ENCODE measurements at places on chromosomes 13 and 19.

- no peak for DNase-seq
Observed at GRCh38 chr13:108741930-108742329, 112.5 kb downstream of the MYO16 start.

DNA sequence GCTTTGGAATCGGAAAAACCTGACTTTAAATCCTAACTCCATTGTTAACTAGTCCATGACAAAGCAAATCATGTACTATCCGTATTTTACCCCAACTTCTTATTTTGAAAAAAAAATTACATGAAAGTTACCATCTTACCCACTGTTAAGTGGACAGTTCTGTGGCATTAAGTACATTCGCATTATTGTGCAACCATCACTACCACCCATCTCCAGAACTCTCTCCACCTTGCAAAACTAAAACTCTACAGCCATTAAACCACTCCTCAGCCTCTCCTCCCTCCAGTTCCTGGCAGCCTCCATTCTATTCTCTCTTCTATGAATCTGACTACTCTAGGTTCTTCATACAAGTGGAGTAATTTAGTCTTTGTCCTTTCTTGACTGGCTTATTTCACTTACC is 176.5 kb downstream of the USP12 start:
- DNase-seq: no peak

GRCh38 chr19:17526922-17527321 is 15.5 kb downstream of the PGLS start:
- no peak for DNase-seq

- no peak for DNase-seq
Observed at GRCh38 chr13:112203614-112204013, 136.7 kb downstream of the SOX1 start.

- no peak for DNase-seq
Observed at GRCh38 chr13:112998521-112999280, 29.7 kb downstream of the MCF2L start.

GRCh38 chr19:5459360-5459759 is 4.1 kb downstream of the ZNRF4 start:
- DNase-seq: no peak

GRCh38 chr13:49220856-49221589 is 885 bp downstream of the MLNR start:
- no peak for DNase-seq

DNA sequence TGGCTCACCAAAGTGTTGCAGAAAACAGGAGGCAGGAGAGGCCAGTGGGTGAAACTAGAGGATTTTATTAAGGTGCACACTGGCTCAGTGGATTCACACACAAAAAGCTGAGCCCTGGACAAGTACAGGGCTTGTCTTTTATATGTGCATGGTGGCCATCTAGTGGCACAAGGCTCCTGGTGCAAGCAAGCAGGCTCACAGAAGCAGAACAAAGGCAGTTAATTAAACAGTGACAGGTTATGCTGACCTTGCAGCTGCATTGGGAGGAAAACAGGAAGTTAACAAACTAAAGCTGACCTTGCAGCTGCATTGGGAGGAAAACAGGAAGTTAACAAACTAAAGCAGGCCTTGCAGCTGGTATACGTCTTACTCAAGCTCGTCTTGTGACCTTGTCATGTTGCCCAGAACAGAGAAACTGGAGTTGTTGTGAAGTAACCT is 65.3 kb upstream of the ZNF681 start:
- no peak for DNase-seq

GRCh38 chr19:391207-391557 is 17.8 kb downstream of the C2CD4C start:
- DNase-seq: no peak

- no peak for DNase-seq
Observed at GRCh38 chr19:30464162-30464561, 92.0 kb downstream of the ZNF536 start.

- no peak for DNase-seq
Observed at GRCh38 chr13:21730186-21730880, 59.5 kb downstream of the FGF9 start.

DNA sequence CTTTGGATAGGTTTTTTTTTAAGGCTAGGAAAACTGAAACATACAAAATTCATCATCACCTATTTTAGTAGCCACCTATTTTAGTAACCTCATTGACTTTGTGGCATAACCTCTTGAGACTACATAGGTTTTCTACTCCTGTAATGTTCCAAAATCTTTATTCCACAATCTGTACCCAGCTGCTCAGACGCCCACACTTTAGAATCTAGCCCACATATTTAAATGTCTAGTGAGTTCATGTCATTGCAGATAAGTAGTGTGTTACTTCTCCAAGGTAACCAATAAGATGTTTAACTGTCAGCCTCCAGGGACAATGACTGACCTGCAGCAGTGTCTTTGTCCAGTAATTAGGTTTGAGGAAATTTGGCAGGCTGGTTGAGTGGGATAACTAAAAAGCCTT is 330.2 kb downstream of the MZT1 start:
- DNase-seq: no peak

DNA sequence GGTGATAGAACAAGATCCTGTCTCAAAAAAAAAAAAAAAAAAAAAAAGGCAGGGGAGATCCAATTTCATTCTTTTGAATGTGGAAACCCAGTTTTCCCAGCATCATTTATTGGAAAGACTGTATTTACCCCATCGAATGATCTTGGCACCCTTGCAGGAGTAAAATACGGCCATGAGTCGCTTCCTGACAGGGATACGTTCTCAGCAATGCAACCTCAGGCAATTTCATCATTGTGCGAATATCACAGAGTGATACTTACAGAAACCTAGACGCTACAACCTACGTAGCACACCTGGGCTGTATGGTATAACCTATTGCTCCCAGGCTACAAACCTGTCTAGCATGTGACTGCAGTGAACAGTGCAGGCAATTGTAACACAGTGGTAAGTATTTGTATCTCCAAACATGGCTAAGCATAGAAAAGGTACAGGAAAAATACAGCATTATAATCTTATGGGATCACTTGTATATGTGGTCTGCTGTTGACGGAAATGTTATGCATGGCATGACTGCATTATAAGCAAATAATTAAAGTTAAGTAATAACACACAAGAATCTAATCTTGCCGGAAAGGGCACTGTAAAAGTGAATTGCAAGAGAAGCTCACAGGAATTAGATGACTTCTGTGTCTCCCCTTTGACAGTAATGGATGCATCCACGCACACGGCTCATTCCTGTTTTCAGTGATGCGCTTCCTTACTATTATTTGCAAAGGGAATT is 24.1 kb downstream of the RFX2 start:
- DNase-seq: no peak

DNA sequence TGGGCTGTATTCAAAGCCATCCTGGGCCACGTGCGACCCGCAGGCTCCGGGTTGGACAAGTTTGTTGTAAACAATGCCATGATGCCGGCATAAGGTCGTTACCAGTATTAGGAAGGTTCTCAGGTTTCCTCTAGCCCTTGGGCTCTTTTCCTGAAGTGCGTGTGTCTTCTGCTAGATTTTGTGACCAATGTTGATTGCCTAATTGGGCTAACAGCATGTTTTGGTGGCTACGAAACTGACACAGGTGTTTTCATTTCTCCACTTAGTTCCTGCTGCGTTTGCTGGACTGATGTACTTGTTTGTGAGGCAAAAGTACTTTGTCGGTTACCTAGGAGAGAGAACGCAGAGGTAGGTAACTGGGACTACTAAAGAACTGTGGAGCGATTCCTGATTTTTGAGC is 20.3 kb downstream of the ALOX5AP start:
- DNase-seq: no peak

DNA sequence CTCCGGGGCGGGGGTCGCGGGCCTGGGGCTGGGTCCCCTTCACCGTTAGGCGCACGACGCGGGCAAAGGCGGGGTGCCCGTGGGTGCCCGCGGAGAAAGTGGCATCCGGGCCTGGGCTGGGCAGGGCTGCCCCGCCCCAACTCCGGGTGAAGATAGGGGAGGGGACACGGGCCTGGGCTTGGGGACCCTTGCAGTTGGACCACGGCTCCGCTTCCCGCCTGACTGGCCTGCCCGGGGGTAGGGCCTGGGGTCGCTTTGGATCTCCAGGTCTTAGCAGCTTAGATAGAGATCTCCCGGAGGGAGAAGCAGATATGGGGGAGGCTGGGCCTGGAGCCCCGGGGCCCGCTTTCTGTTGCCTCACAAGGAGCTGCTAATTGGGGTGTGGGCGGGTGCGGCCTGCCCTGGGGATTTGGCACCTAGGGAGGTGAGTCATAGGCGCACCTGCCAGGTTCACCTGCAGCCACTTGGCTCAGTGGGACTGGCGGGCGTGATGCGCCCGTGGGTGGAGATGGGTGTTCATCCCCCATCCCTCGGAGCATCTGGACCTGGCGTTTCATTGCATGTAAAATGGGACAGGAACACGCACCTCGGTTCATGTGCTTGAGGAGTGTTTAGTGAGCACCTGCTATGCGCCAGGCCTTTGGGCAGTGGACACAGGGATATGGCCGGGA is 585 bp downstream of the MAP1S start:
- DNase-seq: peak; percentile 17

DNA sequence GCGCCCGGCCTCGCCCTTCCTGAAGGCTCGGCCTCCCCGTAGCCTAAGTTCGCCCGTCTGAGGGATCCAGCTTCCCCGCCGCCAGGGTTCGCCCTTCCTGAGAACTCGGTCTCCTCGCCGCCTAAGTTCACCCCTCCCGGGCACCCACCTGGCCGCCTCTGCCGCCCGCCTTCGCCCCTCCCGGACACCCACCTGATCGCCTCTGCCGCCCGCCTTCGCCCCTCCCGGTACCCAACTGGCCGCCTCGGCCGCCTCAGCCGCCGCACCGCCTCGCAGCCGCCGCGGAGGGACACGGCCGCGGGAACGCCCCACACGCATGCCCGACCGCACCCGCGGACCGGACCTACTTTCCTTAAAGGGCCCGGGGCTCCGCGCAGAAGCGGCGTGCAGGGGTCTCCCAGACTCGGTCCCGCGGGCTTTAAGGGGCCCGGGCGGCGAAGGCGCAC is at the start of gene MOB3A:
Gene MOB3A, minus strand, starts transcription at position 293 of the 446 bp plus-strand sequence. CDS start 17,766 bp downstream, outside the sequence.
- peak; percentile 97 for DNase-seq
